Bone marrow (tissue), 2 donors: ENCODE measurements at places on chromosomes 2 and 18.

GRCh38 chr2:13686262-13686661, 946.3 kb upstream of the LRATD1 start:
- DNase-seq: no peak

- DNase-seq: no peak
These were observed 1.8 kb downstream of the CBLN2 start for GRCh38 chr18:72542342-72542741.

GRCh38 chr2:162710287-162710890, 128.2 kb downstream of the KCNH7 start:
- no peak for DNase-seq

GRCh38 chr2:134384131-134384530, 130.3 kb downstream of the MGAT5 start:
- no peak for DNase-seq

DNA sequence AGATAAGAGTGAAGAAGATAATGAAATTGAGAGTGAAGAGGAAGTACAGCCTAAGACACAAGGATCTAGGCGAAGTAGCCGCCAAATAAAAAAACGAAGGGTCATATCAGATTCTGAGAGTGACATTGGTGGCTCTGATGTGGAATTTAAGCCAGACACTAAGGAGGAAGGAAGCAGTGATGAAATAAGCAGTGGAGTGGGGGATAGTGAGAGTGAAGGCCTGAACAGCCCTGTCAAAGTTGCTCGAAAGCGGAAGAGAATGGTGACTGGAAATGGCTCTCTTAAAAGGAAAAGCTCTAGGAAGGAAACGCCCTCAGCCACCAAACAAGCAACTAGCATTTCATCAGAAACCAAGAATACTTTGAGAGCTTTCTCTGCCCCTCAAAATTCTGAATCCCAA, 15.7 kb downstream of the MSH6 start:
- no peak for DNase-seq

DNA sequence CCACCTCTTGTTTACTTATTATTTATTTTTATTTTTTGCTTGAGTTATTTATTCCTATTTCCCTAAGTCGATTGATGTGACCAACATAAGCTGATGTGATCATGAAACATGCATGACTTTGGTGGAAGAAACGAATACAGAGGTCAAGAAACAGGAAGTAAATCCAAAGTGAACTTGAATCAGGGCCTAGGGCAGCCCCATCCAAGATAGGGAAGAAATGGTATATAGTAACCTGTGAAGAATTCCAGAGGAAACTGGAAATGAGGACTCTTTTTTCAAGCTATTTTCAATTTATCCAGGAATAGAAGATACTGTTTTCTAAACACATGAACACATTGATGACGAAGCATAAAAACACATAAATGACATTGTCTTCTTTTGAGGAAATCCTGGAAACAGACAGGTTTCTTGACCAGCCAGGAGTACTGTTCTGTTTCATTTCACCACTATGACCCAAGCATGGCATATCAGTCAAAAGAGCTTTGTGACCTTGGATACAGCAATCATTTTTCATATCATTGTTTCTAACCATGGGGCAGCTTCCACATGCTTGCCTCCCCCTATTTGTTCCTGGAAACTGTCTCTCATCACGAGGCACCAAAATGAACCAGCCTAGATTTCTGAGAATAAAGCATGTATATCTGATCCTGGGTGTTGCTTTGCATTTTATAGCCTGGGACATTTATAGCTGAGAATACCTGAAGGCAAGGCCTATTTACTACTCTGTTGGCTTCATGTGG, 9.1 kb upstream of the LCLAT1 start:
- DNase-seq: no peak

DNA sequence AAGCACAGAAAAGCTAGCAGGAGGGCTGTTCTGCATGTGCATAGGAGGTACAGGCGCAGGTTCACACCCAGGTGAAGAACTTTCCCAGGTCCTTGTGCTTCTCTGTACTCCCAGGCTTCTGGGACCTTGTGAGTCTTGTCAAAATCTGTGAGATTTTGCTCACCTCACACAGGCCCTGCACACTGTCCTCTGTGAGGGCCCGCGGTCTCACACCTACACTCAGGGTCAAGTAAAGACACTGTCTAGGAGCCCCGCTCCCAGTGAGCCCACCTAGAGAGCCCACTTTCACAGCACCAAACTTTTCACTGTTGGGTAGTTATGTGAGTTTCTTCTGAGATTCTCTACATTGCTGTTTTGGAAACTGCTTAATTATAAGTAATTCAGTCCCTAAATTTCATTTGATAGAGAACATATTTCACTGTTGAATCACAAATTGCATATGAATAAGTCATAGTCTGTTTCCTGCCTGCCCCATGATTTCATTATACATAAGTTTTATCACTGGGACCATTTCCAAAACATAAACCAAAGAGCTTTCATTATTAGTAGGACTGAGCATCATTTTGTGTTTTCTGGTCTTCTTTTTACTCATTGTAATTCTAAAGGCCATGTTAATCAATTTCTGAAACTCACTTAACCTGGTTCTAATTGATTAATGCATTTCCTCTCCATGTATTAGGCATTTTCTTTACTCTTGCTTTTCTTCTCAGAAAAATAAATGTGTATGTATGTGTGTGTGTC, 234.2 kb upstream of the SPOPL start:
- DNase-seq: no peak

DNA sequence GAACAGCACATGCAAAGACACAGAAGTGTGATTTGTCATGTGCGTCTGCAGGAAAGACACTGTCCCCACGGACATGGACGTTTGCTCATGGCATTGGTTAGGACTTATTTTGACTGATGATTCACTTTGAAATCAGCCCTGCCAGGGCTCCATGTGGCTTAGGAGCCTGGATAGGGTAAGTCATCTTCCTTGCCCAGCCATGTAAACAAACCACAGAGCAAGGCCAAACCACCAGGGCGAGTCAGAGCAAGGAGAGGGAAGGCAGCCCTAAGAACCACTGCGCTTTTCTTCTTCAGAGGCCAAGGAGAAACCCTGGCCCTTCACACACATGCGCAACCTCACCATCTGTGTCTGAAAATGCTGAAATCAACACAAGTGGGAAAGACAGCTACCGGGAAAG, 88.8 kb downstream of the GFPT1 start:
- DNase-seq: no peak

DNA sequence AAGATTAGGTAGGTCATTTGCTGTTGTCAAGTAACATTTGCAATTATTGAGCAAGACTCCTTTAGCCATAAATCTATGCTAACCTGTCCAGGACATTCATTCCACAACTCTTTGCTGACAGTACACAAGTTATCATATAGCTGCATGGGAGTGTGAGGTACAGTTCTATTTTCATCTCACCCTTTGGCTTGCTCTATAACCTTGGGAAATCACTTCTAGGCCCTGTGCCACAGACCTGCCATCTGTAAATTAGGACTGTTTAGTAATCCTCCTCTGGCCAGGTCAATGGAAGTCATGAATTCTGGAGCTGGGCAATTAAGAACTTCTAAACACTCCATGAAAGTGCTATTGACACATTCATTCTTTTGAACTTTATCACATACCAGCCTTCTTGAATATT, 34.6 kb upstream of the PAIP2B start:
- DNase-seq: no peak

DNA sequence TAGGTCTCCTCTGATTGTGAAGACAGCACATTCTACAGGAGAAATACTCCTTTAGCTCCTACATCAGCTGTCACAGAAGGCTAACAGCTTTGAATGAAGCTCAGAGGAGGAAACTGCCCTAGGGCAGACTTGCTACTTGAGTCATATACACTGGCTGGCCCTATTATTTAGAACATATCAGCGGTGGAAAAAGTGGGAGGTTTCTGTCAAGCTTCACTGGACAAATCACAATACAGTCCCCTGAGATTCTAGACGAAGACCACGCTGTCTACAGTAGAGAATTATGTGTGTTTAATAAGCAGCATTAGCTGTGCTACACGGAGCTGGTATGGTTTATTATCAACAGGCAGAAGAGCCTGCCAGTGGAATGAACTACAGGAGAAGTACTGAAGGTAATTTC, 230.9 kb upstream of the FSIP2 start:
- DNase-seq: no peak

DNA sequence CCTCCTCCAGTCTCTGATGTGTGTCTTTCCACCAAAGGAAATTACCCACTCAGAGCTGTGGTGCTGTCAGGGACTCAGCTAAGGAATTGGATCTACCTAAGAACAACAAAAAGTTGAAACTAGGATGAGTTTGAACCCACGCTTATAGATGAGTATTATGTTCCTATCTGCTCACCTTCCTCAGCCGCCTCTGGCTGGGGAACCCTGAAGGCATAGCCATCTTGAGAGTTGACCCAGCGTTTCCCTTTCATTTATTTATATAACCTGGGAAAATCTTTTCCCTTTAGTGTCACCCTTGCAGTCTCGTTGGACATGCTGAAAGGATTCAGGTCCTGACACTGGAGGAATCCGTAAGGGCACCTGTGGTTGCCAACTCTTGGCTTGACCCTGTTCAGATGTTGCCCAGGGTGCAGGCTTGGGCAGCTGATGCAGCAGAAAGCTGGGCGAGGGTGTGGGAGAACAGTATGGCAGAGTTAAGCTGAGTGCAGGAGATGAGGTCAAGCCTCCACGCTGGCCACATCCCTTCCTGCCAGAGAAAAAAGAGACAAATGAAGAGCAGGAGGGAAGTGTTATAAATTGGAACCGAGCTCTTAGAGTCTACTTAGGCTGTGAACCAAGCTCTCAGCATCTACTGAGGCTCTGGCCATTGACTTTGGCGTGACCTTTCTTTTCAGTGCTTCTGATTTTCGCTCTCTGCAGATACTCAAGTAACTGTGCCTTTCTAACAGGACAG, 1.9 kb downstream of the CDH20 start:
- DNase-seq: no peak

DNA sequence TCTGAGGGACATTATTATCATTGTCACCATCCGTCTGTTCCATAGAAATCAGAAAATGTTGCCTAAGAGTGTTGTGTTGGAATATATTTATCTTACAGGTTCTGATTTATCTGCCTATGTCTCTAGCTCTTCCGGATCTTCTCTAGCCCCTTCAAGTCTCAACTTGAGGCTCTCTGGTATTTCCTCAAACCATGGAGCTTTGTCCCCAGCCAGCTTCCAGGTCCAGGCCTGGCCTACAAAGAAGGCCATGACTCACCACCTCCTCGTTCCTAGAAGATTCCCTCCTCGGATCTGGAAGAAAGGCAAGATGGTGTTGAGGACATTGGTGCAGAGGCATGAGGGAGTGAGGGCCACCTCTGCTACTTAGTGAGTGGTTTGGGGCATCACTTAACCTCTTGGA, 122.1 kb upstream of the TRIB2 start:
- no peak for DNase-seq

GRCh38 chr2:17518212-17519154, at the start of gene RAD51AP2:
RAD51AP2 (minus strand) TSS chr2:17518440; CDS start chr2:17518415, 25 bp downstream.
- DNase-seq: no peak

- no peak for DNase-seq
These were observed 5.1 kb upstream of the MBD2 start for GRCh38 chr18:54229421-54230059.

DNA sequence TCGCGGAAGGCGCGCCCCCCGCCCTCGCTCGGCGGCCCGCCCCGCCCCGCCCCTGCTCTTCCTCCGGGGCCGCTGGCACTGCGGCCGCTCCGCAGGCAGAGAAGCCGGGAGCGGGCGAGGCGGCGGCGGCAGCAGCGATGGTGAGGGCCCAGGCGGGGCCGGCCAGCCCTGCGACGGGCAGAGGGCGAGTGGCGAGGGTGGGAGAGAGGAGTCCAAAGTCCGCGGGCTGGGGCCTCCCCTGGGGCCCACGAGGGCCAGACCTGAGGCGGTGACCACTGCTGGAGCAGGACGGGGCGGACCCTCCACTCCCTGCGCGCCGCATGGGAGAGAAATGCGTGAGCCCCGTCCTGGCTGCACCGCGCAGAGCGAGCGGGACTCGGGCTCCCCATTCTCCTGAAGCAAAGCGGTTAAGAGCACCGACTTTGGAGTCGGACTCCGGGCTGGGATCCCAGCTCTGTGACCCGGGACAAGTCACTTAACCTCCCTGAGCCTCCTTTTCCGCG, at the start of gene VAMP5:
Gene VAMP5 (plus strand): TSS at position 78 of the 503 bp plus-strand sequence. CDS start 60 bp downstream, at position 138.
- DNase-seq: no peak

- DNase-seq: no peak
These were observed 631.0 kb upstream of the NXPH2 start for GRCh38 chr2:139411236-139411635.

DNA sequence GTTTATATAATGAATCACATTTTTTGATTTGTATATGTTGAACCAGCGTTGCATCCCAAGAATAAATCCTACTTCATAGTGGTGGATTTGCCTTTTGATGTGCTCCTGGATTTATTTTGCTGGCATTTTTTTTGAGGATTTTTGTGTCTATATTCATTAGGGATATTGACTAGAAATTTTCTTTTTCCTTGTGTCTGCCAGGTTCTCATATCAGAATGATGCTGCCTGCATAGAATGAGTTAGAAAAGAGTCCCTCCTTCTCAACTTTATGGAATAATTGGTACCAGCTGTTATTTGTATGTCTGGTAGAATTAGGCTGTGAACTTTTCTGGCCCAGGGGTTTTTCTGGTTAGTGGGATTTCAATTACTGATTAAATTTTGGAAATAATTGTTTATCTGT, 457.4 kb upstream of the DSEL start:
- no peak for DNase-seq

GRCh38 chr2:140498360-140498759, 1632.5 kb downstream of the LRP1B start:
- no peak for DNase-seq

- no peak for DNase-seq
These were observed 121.0 kb upstream of the KYNU start for GRCh38 chr2:142756430-142756829.

DNA sequence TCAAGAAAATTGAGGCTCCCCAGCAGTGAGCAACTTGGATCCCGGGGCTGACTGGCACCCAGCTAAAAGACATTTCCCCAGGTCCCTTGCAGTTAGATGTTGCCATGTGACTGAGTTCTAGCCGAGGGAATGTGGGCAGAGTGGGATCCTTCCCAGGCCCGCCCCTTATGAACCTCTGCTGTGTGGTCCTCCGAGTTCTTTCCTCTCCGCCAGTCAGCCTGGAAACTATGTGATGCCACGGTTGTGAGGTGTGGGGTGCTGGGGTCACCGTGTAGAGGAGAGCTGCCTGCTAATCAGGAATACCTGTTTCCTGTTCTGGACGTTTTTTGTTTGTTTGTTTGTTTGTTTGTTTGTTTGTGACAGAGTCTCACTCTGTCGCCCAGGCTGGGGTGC, 45.5 kb downstream of the TMEM37 start:
- DNase-seq: no peak

DNA sequence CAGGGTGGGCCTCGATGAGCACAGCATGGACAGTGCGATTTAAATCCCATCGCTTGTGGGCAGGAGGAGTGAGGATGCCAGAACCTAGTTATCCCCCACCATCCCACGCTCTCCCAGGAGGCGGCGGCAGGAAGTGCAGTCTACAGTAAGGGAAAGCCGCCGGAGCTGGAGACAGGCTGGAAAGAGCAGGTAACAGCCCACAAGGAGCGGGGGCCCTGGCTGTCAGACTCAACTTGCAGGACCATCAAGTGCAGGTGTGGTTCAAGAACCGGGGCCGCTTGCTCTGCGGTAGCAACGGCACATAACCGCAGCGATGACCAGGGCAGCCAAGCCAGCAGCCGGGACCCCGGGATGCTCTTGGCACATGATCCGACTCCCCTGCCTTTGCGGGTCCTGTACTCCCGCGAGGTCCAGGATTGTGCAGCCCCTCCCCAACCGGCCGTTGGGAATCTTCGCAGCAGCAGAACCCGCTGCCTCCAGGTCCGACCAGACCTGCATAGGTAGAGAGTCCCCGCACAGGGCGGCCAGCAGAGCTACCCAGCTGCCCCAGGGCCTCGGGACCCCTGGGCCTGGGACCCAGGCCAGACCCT, 82.1 kb downstream of the BIN1 start:
- DNase-seq: no peak

GRCh38 chr2:137172162-137172561, 406.8 kb downstream of the THSD7B start:
- DNase-seq: no peak
